CD4-positive, alpha-beta T cell treated with Interleukin-15 for 1 hour (primary cell): ENCODE measurements at places on chromosomes 11 and 22.

GRCh38 chr22:33699176-33699575 is 221.1 kb downstream of the LARGE1 start:
- no peak for DNase-seq

DNA sequence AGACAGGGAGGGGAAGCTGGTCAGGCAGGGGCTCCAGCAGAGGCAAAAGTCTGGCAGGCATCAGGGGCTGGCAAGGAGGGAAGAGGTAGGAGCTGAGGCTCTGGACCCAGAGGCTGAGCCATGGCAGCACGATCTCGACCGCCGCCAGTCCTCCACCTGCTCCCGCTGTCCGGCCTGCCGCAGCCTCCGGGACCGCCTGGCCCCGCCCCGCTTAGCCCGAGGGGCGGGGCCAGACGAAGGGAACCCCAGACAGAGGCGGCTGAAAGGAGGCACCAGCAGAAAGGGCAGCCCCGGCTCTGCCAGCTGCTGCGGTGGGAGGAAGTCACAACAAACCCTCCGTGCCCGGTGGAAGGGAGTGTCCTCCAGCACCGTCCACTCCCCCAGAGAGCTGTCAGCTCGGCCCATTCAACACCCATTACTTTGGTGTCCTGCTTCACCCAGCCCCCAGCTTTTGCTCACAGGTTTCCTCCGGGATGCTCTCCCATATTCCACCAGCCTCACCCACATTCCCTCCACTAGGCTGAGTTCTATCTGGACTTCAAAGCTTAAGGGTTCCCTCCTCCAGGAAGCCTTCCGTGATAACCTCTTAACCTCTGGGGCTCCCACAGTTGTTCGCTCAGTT is at the start of gene MFNG:
Gene MFNG, minus strand, starts transcription at position 161 of the 622 bp plus-strand sequence. CDS start 207 bp downstream, outside the sequence.
- peak; percentile 88 for DNase-seq

DNA sequence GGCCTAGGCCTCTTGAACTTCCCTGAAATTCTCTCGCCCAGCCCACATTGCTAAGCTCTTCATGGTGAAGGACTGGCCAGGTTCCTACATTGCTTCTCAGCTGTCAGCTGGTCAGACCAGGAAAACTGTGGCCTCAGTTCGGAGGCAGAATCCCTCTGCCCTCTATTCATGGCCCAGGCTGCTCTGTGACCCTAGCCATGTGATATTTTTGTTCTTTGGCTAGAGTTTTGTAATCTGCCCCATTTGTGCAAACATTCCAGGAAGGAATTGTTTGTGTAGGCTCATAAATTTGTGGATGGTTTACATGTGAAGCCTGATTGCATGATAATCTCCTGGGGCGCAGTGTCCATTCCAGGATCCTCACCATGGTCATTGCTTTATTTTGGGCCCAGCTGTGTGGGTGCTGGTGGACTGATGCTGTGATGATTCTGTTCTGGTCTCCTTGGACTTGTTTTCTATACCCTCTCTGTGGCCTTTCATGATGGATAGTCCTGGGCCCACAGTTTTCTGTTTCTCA is 149.1 kb upstream of the E2F8 start:
- DNase-seq, result no peak

DNA sequence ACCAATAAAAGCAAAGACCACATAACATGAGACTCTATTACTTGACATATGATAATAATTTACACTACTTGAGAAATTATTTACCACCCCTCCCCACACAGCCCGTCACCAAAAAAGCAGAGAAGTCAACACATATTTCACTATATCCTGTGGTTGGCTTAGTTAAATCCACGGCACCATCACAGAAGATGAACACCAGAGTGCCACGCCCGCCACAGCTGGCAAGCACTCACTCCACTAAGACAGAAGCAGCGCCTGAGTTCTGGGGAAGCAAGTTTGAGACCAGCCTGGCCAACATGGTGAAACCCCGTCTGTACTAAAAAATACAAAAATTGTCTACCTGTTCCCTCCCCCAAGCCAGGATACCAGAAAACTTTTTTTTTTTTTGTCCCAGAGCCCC is 53.1 kb downstream of the PACSIN2 start:
- DNase-seq, result no peak

GRCh38 chr22:34502821-34503220 is 563.1 kb upstream of the ISX start:
- no peak for DNase-seq

DNA sequence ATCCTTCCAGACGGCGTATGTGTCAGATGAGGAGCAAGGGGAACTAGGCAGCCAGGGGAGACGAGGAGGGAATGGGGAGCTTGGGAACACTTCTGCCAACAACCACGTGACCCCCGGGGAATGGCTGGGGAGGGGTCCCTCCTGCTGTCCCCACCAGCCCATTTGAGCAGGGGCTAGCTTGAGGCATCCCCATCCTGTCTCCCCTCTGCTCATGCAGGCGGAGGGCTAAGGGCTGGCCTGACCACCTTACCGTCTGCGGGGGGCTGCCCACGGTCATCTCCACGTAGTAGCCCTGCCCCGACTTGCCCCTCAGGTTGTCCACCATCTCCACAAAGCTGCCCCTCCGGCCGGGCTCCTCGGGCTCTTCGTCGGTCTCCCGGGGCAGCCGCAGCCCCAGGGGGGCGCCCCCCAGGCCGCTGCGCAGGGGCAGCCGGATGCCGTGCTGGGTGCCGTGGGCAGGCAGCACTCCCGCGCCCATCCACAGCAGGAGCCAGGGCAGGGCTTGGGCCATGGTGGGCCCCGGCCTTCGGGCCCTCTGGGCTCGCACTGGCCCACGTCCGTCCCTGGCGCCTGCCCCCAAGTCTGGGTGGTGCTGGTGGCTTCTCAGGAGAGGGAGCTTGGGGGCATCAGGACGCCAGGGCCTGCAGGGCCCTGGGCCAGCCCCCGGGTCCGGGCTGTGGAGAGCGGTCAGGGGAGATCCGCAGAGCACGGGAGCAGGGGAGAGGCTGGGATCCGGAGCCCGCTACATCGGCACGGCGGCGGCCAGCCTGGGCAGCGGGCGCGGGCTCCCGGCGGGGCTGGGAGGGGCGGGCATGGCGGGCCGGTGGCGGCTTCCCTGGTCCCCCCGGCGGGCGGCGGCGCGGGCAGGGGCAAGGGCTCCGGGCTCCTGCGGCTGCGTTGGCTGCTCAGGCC is 515 bp downstream of the BACE1 start:
- no peak for DNase-seq

- no peak for DNase-seq
Observed at GRCh38 chr11:71988050-71988449, 10.7 kb upstream of the IL18BP start.

DNA sequence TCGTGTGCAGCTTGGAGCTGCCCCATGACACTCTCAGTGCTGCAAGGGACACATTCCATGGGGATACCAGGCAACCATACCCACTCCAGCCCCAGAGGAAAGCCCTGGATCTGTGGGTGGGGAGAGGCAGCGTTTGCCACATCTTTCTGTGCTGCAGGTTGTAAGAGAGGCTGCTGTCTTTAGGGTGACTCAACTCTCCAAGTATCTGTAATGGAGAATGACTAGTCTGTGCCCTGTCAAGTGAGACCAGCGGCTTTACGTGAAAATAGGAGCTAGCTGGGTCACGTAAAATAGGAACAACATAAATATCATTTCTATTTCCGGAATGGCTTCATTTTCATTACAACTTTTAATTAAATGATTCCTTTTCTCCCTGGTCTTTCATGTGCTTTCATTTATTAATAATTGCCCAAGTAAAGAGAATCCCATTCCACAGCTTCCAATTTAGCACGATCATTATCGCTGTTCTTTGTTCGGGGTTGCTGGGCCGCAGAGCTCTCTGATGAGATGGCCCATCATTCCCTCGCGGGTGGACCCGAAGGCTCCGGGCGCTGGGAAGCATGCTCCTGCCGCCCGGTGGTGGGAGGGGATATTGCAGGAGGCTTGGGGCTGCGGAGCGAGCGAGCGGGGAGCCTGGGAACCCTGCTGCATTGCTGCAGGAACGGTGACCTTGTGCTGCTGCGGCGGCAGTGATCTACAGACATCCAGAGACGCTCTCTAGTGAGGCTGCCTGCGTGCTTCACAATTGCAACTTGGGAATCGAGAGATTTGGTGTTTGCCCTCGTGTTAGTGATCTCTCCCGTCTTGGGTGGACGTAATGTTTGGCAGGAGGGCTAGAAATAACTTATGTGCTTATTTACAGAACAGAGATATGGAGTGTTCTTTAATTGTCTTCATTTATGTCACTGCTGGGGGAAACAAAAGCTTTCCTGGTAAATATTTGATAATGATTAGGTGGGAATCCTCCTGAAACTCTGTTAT is 10.6 kb downstream of the SLC6A5 start:
- peak; percentile 31 for DNase-seq

DNA sequence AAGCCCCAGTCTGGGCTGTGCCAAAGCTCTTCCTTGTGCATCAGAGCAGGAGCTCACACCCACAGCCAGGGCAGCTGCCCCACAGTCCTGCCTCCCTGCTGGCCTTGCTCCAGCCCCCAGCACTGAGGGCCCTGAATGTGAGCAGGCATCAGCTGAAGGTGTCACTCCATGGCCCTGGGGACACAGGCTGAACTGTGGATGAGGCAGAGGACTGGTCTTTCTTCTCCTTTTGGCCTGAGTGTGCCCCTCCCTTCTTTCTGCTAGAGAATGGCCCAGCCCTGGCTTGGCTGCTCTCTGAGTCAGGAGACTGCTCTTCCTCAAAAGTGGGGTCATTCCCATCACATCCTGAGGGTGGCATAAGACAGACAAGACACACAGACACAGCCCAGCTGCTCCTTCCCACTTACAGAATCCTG is 16.2 kb downstream of the OTOG start:
- DNase-seq, result no peak

- no peak for DNase-seq
Observed at GRCh38 chr22:32539631-32540421, 65.2 kb downstream of the FBXO7 start.

DNA sequence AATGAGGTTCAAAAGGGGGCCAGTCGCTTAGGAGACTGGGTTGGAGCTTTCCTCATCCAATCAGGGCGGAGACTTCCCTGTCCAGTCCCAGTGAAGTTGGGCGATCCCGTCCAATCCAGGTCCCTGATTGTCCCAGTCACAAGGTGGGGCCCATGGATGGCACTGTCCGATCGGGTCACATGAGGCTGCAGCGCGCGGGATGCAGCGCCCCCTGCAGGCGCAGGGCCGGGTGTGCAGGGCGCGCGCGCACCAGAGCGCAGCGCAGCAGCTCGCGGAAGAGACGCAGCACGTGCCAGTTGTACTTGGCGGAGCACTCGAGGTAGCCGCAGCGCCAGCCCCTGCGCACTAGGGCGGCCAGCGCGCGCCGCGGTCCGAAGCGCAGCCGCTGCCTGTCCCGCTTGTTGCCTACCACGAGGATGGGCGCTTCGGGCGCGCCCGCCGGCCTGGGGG is 2.3 kb downstream of the RASL10A start:
- DNase-seq, result peak; percentile 39

- no peak for DNase-seq
Observed at GRCh38 chr22:33451866-33452469, 393.8 kb upstream of the SYN3 start.

DNA sequence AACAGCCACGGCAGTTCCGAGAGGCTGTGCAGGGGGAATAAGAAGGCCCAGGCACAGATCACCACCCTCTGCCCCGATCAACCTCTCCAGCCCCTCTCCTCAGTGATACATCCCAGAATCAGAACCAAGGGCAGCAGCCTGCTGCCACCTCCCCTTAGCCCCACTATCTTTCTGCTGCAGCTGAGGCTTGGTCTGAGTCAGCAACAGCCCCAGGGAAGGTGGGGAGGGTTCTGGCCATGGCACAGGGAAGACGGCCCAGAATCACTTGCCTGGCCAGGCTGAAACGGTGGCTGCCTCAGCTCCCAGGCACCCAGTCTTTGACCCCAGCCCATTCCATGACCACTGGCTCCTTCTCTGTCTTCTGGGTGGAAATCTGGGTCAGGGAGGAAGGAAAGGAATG is 2.3 kb downstream of the CHID1 start:
- no peak for DNase-seq

- DNase-seq, result no peak
Observed at GRCh38 chr11:77436969-77437368, 36.9 kb downstream of the PAK1 start.

- no peak for DNase-seq
Observed at GRCh38 chr11:78748918-78749690, 174.4 kb upstream of the NARS2 start.

- DNase-seq, result no peak
Observed at GRCh38 chr22:21984793-21985192, 2.2 kb upstream of the TOP3B start.

DNA sequence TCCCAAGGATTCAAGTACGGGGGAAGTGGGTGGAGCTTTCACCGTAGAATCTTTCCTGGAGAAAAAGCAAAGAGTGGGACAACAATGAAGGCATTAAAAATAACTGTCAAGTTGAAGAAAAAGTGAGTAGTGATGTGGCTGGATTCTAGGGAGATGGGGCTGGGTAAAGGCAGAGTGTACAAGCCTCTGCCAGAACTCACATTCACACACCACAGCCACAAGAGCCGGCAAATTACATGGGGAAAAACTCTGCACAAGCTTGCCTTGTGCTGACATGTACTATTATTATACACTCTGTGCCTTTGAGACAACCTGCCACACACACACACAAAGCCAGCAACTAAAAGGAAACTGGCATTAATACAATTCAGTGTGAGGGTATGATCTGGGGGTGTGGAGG is 182.6 kb downstream of the LARGE1 start:
- DNase-seq, result no peak

DNA sequence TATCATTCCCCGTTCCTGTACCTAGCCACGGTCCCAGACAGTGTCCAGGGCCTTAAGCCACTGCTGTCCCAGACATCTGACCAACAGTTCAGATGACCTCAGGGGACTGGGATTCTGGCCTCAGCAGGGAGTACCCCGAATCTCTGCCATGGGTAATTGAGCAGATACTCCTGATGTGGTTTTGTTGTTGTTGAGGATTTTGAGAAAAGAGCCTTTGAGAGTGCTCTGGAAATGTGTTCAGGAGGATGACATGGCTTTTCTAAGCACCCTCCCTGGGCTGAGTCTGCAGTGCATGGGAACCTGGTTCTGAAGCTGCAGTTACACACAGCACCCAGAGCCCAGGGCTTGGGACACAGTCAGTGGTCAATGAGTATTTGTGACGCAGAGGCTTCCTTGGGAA is 30.4 kb downstream of the ADAMTS15 start:
- no peak for DNase-seq

DNA sequence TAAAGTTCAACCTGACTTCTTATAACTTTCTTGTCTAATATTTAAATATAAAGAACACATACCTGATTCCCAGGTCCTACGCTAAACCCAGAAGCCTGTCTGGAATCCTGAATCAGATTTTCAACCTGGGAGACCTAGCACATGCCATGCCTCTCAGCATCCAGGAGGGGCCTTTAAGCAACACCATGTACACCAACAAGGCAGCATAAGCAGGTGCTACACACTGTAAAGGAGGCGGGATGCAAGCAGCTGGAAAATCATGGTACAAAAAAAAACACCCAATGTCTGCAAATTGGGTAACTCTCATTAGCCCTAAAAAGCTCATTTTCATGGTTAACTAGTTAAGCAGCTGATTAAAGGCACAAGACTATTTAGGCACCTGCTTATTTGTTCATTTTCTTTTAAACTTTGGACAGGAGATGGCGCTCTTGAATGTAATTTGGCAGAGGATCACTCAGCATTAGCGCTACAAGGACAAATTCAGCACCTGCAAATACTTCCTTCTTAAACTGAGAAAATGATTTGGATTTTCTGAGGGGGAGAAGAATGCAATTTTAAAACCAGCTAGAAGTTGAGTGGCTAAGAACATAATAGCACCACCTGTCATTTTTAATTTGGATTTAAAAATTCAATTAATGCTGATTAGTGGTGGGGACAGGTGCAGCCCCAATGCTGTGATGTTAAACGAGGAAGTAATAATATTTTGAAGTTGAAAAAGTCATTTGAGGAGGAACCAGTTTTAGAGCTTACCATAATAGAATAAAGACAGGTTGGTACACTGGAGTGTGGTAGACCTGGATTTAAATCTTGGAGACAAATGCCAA is 104.0 kb downstream of the FAR1 start:
- no peak for DNase-seq
